Left renal pelvis (tissue), 4 donors: ENCODE measurements at places on chromosomes 13 and 19. TPM values are rescaled to one million over a fixed set of nuclear protein-coding genes. Genes with fewer than 3 reads are reported as not detected.
A peak's percentile ranks its signal among the peaks of the same experiment; 100 is the strongest.

DNA sequence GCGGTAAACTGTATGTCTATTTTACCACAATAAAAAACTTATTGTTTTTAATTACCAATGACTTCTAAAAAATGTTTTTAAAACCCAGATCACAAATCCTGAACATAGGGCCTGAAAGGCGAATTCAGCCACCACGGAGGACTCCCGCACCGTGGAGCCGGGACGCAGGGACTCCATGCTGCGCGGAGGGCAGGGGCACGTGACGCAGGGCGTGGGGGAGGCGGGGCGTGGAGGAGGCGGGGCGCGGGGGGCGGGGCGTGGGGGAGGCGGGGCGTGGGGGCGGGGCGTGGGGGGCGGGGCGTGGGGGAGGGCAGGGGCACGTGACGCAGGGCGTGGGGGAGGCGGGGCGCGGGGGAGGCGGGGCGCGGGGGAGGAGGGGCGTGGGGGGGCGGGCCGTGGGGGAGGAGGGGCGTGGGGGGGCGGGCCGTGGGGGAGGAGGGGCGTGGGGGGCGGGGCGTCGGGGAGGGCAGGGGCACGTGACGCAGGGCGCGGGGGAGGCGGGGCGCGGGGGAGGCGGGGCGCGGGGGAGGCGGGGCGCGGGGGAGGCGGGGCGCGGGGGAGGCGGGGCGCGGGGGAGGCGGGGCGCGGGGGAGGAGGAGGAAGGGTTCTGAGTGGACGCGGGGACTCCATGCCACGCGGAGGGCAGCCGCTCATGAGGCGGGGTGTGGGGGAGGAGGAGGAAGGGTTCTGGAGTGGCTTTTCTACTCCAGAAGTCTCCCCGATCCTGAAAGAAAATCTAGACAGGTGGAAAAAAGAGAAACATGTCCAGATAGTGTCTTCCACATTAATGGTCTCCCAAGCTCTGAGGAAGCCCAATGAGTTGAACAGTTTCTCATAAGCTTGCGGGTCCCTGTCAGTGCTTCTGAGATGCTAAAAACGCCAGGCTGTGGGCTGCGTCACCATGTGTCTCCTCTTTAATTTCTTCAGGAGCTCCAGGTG lies 4.4 kb upstream of the PROZ start:
- peak; percentile 29 for DNase-seq

DNA sequence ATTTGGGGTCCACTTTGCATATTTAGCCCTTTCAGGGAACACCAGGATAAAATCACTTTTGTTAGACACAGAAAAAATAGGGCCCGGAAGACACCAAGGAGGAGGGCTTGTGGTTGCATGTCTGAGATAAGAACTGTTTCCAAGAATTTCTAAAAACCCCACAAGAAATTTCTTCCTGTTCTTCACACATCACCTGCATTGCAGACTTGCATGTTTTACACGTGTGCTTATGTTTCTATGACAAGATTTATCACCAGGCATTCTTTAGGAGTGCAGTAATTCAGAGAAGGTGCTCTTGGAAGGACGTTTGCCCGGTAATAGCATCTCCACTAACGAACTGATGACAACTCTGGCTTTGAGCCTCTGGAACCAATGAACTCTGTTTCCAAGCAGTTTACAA lies 7.1 kb upstream of the ACTL9 start:
- DNase-seq: no peak

- no peak for DNase-seq
Measured at GRCh38 chr13:107680115-107680514, 535.2 kb downstream of the LIG4 start.

DNA sequence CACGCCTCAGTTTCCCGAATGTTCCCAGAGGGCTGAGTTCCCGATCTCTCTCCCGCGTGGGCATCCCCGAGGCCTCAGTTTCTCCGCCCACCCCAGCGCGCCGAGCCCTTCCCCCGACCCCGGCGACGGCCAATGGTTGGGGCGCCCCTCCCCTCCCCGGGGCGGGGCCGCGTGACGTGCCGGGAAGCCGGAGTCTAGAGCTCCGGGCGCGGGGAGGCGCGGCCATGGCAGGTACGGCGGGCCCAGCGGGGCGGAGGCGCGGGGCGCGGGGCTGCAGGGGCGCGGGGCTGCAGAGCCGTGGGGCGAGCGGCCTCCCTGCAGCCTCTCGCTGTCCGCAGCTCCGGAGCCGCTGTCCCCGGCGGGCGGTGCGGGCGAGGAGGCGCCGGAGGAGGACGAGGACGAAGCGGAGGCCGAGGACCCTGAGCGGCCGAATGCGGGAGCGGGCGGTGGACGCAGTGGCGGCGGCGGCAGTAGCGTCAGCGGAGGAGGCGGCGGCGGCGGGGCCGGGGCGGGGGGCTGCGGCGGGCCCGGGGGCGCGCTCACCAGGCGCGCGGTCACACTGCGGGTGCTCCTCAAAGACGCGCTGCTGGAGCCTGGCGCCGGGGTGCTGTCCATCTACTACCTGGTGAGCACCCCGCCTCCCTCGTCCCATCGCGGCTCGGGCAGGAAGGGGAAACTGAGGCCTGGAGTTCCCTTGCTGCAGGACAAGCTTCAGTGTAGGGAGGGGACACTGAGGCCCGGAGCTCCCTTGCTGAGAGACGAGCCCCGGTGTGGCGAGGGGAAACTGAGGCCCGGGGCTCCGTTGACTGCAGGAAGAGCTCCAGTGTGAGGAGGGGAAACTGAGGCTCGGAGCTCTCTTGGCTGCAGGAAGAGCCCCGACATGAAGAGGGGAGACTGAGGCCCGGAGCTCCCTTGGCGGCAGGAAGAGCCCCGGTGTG lies at the start of gene MPND:
Gene MPND, plus strand, starts transcription at position 193 of the 938 bp plus-strand sequence. Its CDS starts 32 bp downstream, at position 225.
- DNase-seq: peak; percentile 82

DNA sequence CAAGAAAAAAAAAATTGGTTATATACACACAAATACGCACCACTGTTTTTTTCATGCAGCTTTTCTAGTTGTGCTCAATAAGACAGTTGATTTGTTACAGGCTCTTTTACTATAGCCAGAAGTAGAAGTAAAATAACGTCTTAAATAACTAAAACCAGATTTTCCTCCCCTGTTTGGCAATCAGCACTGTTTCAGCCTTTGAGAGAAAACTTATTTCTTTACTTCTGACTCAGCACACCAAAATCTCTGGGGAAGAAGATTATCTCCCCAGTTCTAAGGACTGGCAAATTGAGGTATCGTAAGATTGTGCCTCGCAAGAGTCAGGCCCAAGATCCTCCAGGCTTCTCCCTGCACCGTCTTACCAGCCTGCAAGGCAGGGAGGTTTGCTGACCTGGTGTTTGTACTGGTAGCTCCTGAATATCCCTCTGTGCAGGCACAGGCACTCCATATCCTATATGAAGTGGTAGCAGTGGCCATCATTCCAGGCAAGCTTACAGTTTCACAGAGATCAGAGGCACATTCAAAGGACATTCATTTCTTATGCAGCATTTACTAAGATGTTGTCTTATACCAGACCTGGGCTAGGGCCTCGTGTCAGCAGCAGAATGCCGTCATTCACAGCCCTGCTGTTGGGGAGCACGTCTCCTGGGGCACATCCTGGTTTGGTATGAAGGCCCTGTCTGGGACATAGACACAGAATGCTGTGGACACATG lies 268.2 kb downstream of the ZNF536 start:
- DNase-seq: no peak

- no peak for DNase-seq
Measured at GRCh38 chr13:52162279-52163101, 3.1 kb upstream of the NEK3 start.

GRCh38 chr19:28838909-28839308 lies 374.0 kb downstream of the UQCRFS1 start:
- peak; percentile 18 for DNase-seq

DNA sequence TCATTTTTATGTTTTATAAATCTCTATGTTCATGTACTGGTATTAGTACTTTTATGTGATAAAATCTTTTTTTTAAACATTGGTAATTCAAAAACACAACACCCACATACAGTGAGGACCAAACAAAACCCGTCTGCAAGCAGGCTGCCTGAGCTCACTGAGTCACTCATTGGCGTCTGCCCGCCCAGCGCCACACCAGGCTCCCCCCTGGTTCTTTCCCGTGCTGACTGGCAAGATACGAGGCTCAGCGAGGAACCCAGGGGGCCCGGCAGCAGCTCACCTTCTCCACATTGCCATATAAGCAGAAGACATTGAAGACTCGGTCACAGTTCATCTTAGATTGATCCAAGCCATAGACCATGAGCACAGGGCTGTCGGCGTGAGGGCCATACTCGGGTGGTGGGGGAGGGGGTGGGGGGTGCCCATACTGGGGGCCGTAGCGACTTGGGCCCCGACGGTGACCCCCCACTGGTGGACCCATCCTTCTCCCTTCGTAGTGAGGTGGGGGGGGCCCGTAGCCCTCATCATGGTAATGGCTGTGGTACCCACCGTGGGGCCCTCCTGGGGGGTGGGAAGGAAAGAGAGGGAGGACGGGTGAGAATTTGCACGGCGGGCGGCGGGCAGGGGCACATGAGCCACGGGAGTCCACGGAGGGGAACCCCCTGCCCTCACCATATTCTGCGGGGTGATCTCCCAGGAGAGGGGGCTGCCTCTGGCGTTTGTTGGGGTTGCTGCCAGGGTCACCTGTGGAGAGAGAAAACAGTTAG lies 8.4 kb upstream of the ECH1 start:
- DNase-seq: no peak

DNA sequence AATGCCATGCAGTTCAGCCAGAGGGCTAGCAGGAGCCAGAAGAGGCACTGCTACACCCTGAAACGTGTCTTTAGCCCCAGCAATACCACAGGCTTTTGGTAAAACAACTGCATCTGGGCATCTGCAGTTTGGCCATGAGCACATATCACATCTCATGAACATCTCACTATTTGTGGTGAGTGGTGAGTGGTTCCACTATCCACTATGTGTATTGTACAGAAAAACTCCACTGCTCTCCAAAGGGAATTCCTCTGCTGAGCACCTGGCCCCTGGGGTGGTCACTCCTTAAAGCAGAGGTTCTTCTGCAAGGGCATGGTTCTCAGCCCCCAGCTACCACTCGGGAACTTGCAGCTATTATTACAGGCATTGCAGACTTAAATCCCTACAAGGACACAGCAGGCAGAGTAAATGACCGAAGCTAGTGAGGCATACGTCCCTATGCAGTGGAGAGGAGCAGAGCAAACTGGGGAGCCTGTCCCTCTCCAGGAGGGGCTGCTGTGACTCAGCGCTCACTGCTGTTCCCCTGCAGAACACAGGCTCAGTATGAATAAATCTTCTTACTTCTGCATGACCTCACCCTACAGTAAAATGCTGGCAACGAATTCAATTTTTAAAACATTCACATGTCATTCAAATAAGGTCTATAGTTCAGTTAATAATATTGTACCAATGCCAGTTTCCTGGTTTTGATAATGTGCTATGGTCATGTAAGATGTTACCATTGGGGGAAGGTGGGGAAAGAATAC lies 332.4 kb upstream of the ZNF507 start:
- no peak for DNase-seq

GRCh38 chr13:63044589-63045313 lies 1629.1 kb upstream of the PCDH20 start:
- DNase-seq: no peak

DNA sequence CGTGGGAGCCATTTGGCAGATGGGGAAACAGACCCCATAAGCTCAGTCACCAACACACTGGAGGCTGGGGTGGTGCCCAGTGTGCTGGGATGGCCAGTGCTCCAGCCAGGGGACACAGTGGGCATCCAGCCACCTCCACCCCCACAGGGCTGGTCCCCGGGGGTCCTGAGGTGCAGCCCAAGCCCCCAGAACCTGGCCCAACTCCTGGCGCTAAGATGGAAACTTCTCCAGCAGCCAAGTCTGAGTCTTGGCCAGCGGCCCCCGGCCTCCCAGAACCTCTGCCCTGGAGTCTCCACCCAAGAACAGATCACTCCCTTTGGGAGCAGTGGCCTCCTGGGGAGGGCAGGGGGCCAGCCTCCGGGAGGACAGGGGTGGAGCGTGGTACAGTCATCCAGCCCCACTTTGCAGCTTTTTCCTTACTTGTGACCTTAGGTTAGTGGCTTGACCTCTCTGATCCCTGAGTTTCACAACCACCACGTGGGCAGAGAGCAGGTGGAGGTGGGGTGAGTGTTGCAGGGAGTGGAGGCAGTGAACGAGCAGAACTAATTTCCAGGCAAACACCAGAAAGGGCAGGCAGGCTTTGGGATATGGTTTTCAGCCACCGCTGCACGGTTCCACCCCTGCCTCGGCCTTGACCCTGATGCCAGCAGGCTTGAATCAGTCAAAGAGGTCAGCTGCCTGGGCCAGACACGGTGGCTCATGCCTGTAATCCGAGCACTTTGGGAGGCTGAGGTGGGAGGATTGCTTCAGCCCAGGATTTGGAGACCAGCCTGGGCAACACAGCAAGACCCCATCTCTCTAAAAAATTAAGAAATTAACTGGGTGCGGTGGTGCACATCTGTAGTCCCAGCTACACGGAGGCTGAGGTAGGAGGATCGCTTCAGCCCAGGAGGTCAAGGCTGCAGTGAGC lies 4.3 kb upstream of the NRTN start:
- DNase-seq: no peak

DNA sequence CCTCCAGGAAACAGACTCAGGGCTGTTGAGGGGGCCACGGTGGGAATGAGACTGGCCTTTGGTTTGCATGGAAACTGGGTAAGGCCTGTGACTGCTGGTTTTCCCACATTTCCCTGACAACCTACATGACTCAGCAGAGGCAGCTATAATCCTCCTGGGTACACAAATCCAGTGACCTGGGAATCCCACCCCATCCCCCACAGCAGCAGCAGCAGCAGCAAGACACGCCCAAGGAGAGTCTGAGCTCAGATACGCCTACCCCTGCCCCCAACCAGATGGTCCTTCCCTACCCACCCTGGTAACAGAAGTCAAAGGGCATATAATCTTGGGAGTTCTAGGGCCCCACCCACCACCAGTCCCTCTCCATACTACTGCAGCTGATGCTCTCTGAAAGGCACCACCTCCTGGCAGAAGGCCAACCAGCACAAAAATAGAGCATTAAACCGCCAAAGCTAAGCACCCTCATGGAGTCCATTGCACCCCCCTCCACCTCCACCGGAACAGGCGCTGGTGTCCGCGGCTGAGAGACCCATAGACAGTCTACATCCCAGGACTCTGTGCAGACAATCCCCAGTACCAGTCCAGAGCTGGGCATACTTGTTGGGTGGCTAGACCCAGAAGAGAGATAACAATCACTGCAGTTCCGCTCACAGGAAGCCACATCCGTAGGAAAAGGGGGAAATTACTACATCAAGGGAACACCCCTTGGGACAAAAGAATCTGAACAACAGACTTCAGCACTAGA lies 237.2 kb upstream of the SPRY2 start:
- DNase-seq: no peak

The EBI3 gene
- polyA plus RNA-seq: 0.22 TPM

The PCDH17 gene
- polyA plus RNA-seq: 18.3 TPM

The PDE4A gene
- 2.1 TPM for polyA plus RNA-seq

The FCER2 gene
- 0.43 TPM for polyA plus RNA-seq

The PPP1R37 gene
- polyA plus RNA-seq: 25.3 TPM

The KLK11 gene
- polyA plus RNA-seq: 0.47 TPM

The GPALPP1 gene
- 54.6 TPM for polyA plus RNA-seq

The RYR1 gene
- polyA plus RNA-seq: 5.4 TPM

The KLC3 gene
- 0.60 TPM for polyA plus RNA-seq

The POU2F2 gene
- polyA plus RNA-seq: 0.69 TPM
